H7 (cell line): ENCODE measurements at places on chromosomes 12 and 14.

DNA sequence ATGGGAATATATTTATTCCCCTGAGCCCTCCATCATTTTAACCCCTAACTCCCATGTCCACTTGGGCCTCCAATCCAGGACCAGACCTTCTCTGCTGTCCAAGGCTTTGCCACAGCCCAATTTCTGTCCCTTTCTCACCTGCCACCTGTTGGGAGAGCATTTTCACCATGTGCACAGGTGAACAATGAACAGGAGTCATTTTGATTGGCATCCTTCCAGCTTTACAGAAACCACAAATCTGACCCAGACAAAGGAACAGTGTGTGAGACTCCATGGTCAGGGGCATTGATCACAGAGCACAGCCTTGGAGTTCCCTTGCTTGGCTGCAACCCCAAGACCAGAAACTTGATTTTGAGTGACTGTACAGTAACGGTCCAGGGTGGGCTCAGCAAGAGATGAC lies 91.9 kb downstream of the CRACR2A start:
- DNase-seq = no peak

- no peak for DNase-seq
These were observed 118.5 kb downstream of the PRKCH start for GRCh38 chr14:61439779-61440418.

GRCh38 chr12:53995002-53995377 lies 5.0 kb upstream of the HOXC9 start:
- no peak for DNase-seq

GRCh38 chr12:95473231-95473883 lies 595 bp upstream of the METAP2 start:
- peak; percentile 57 for DNase-seq

- DNase-seq = no peak
These were observed 24.5 kb upstream of the PNMA1 start for GRCh38 chr14:73738518-73739173.

DNA sequence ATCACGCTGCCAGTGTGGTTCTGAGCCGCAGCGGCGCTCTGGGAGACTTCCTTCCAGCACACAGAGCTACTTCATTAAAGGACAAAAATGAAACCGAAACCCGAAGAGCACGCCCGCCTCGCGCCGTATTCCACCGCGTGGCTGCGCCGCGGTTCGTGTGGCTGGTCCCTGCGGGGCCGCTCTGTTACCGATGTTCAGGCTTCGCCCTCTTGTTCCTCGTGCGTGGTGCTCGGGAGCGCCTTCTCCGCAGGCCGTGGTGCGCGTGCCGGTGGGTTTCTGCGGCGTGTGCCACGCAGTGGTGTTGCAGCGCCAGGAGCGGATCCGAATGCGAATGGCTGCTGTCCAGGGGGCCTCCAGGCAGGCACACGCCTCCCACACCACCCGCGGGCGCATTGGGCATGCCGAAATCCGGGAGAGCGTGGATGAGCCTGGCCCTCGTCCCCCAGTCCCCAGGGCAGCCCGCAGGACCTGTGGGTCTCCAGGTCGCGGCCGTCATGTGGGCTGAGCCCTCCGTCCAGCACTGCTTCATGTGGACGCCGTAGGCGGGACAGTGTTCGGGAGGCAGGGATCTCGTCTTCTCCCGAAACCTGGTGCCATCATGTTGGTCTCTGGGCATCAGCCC lies 91.2 kb downstream of the ADGRD1 start:
- peak; percentile 52 for DNase-seq

DNA sequence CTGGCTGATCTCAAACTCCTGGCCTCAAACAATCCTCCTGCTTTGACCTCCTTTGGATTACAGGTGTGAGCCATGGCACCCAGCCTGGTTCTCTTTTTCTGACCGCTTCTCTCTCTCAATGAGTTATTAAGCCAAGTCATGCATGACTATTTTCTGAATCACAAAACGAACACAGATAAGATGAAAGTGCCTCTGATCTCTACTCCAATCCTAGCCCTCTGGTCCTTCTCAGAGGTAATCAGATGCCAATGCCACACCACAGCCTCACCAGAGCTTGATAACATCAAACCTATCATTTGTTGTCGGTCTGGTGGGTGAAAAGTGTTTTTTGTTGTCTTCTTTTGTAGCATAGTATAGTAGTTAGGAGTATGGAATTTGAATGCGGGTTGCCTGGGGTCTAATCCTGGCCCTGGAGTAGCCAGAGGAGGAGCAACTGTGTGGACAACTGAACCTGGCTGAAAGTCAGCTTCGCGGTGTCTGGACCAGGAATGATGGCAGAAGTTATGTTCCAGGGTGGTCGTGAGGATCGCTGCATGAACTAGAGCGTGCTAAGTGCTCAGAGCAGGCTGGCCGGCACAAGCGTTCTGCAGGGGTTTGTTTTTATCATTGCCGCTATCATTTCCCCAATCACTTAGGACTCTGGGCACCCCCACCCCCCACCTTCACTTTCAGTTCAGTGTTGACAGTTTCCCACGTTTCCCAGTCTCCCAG lies 77.9 kb downstream of the SPRING1 start:
- no peak for DNase-seq

DNA sequence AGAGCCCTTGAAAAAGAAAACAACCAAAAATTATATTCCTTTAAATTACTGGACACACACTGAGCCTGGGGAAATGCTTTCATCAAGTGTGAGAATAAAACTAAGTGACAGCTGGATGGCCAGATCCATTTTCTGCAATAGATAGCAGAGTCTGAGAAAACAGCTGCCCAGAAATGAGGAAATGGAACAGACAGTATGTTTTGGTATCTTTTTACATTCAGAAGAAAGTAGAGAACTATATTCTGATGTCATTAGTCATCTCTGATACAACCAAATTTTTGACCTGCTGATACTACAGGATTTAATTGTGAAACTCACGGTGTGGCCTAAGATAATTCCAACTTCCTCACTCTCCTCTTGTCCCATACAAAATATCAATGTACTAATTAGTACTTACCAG lies 78.2 kb downstream of the HMGA2 start:
- no peak for DNase-seq

- DNase-seq = no peak
These were observed 24.4 kb upstream of the TBX5 start for GRCh38 chr12:114430306-114430705.

- DNase-seq = no peak
These were observed 63.0 kb downstream of the GNS start for GRCh38 chr12:64696080-64696741.

DNA sequence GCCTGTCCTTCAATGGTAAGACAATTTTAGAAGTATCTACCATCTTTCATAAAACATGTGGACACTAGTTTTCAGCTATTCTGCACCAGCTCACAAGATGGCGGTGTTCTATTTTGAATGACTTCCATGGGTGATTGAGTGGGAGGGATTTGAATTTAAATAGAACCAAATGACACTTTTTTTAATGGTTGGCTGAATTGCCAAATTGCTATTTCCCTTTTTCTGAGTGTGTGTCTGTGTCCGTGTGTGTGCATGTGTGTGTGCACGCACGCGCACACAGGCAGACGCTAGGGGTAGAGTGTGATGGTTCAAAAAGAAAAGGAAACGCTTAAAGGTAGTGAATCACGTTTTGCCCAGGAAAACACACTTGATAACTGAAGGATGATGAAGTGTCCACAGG lies 362.6 kb downstream of the DAD1 start:
- peak; percentile 15 for DNase-seq

- DNase-seq = no peak
These were observed 208.7 kb downstream of the AEBP2 start for GRCh38 chr12:19647806-19648556.

DNA sequence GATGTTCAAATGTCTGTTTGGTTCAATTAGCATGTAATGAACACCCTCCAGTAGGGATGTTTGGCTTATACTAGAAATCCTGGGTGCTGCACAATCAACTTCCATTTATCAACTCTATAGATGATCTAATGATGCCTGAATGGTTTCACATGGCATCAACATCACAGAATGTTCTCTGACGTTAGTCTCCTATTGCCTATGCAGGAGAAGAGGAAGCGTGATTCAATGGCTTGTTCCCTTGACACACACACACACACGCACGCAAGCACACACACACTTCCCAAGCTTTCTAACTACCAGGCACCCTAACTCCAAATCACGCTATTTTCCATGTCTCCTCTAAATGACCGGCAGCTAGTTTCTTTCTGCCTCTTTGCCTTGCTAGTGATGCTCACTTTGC lies 49.3 kb downstream of the PKP2 start:
- no peak for DNase-seq

GRCh38 chr12:41532072-41532471 lies 344.0 kb downstream of the PDZRN4 start:
- no peak for DNase-seq

GRCh38 chr14:70845601-70846000 lies 36.3 kb upstream of the MAP3K9 start:
- DNase-seq = no peak

DNA sequence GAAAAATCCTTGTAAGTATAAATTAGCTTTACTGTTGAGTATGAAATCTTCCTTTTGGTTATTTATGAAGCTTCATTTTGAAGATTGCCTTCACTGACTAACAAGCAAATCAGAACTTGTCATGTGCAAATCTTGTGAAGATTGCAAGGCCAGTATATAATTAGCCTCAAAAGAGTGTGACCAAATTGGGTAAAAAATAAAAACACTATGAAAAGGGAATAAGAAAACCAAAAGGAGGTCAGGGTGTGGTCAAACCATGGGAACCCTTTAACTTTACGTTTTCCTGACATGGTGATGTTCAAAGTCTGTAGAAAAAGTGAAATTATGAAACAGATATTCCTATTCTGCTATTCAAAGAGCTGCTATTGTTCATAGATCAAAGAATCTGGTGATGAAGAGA lies 230.3 kb downstream of the BCAT1 start:
- no peak for DNase-seq

GRCh38 chr14:65356327-65356836 lies 56.1 kb upstream of the FUT8 start:
- peak; percentile 35 for DNase-seq

DNA sequence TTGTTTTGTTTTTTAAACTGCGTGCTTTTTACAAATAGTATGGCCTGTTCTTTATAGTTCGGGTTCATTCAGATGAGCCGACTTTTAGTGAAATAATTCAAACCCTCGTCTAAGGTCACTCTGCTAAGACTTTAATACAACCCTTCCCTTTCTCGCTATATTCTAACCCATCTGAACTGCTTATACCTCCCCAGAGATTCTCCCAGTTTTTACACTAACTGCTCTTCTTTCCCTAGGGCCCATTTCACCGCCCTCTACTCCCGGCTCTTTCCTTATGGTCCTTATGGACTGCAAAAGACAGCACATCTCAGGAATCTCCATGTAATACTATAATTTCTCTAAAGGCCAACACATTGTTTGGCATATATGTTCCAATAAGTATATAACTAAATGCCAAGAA lies 2.1 kb downstream of the MAPK1IP1L start:
- no peak for DNase-seq

DNA sequence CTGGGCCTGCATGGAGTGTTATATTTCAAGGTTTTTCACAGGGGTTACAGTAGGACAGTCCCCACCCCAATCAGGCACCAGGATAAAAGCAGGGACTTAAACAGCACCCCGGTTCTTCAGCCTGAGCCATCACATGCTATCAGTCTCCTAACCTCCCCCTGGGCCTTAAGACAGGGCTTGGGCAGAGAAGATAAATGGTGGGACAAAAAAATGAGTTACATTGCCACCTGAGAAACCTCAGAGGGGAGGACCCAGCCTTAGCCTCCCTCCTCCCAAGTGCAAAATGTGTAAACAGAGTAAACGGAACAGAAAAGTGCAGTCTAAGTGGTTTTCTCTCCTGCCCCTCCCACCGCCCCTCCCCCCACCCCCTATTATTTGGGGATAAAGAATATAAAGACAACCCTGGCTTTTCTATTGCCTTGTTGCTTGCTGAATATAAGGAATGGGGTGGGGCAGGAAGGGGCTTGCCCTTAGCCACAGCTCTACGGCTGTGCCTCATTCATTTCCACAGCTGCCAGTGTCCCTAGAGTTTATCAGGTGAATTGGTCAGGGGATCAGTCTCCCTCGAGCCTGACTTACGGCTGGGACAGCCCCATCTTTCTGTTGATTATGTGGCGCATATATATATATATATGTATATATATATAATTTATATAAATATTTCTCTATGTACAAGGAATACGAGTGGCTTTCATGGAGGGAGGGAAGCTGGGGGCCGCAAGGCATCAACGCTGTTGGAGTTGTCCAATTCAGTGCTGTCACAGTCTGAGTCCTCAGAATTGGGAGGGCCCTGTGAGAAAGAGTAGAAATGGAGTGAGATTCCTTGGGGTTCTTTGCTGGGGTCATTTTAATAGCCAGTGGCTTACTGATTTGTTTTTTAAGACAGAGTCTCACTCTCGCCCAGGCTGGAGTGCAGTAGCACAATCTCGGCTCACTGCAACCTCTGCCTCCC lies 18.5 kb downstream of the MAP3K12 start:
- DNase-seq = no peak

GRCh38 chr12:128137140-128137539 lies 129.8 kb upstream of the TMEM132C start:
- no peak for DNase-seq

DNA sequence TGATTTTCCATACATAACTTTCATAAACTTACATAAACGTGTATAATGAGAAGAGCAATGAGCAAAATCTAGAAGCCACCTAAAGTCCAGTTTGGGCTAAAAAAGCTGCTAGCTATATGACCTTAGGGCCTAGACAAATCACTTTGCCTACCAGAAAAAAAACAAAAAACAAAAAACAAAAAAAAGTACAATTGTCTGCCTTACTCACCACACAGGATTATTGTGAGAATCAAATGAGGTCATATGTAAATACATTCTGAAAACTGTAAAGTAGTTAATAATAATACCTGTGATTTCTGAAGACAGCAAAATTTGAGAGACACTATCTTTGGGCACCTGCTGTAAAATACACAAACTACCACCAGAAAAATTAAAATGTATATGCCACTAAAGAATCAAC lies 4.2 kb downstream of the ATP2B1 start:
- no peak for DNase-seq

GRCh38 chr12:2332947-2333346 lies 280.2 kb downstream of the CACNA1C start:
- no peak for DNase-seq

GRCh38 chr14:22556021-22556989 lies 32.7 kb downstream of the DAD1 start:
- DNase-seq = peak; percentile 64

DNA sequence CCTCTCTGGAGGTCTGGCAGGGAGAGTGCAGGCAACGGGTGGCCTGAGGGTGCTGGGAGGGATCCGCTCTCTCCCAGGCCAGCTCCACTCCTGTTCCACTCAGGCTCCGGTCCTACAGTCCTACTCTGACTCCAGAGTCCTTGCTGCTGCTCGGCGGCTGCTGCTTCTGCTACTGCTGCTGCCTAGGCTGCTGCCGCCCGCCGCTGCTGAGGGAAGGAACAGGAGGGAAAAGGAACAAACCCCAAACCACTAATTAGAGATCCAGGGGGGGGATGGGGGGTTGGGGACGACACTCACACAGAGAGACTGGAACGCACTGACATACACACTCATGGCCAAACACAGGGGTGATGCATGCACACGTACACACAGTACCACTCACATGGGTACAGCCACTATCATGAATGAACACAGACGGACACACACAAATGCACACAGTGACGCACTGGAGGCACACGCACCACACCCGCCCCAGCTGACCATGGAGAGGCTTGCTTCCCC lies at the start of gene SP7:
SP7 (minus strand) TSS at position 174 of the 501 bp plus-strand sequence. CDS start 708 bp downstream, outside the sequence.
- DNase-seq = peak; percentile 63

GRCh38 chr12:63308671-63309070 lies 157.7 kb upstream of the AVPR1A start:
- no peak for DNase-seq

- DNase-seq = no peak
These were observed 48.4 kb upstream of the LIMA1 start for GRCh38 chr12:50331745-50332144.

- no peak for DNase-seq
These were observed 7.0 kb downstream of the SYT1 start for GRCh38 chr12:78871566-78871965.
